Fibroblast of skin of back (primary cell): ENCODE measurements at places on chromosomes 4 and X.
A peak's percentile ranks its signal among the peaks of the same experiment; 100 is the strongest.

- DNase-seq, result peak; percentile 71
These were observed 464 bp downstream of the RAP1GDS1 start for GRCh38 chr4:98261405-98262291.

- DNase-seq, result no peak
These were observed 1477.2 kb upstream of the TENM3 start for GRCh38 chr4:180766045-180766444.

DNA sequence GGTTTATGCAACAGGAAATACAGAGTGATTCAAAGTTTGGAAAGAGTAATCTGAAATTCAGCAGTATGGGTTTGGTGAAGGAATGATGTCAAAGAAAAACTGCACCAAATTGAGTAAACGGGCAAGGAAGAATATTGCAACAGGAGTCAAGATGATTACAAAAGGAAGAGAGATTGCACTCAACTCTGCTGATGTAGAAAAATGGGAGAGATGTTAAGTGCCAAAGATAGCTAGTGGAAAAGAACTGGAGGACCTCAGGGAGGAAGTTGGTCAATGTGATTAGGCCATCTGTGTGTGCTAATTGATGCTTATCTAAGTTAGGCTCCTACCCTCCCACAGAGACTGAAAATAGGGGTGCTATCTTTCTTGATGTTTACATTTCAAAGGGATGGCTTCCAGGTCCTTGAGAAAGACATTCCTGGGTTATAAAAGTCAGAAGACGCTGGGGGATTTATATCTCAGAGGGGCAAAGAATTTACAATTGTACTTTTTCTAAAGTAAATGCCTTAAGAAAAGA is 167.4 kb upstream of the FAM47A start:
- DNase-seq, result no peak

DNA sequence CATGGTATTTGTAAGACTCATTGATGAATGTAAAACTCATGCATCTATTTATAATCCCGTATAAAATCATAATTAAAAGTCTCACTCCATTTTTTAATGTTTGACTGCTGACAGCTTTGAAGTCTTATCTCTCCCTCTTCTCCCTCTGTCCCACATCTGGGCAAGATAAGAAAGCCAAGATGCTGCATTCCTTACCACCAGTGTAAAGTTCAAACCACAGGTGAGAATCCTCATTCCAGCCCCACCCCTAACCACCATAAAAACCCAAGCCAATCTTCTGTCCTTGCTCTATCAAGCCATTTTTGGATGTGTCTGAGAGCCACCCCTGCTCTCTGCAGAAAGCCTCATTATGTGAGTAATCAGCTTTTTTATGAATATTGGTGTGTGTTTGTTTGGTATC is 59.3 kb upstream of the MAGED1 start:
- DNase-seq, result no peak

DNA sequence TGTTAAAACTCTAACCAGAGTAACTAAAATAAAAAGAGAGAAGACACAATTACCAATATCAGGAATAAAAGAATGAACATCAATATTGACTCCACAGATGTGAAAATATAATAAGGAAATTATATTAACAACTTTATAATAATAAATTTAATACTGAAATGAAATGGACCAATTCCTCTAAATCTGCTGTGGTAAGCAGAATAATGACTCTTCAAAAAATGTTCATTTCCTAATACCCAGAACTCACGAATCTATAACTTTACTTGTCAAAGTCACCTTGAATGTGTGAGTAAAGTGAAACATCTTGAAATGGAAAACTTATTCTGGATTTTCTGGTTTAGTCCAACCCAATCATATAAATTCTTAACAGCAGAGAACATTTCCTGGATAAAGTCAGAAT is 1391.1 kb downstream of the FAM133A start:
- DNase-seq, result no peak

DNA sequence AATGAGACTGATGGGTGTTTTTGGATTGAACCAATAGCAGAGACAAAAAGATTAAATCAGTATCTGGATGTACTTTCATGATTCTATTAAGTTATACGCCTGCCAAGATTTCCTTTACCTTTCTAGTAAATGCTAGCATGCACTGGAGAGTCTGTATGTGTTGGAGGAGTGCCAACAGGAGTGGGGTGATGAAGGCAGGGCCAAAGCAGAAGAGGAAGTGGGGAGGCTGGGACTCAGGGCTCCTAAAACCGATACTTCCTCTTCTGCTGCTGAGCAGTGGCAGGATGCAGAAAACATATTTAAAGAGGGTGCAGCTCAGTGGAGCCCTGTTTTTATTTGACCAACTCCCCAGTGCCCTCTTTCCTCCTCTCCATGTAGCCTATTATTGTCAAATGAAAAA is 5.6 kb downstream of the CYSLTR1 start:
- DNase-seq, result no peak

DNA sequence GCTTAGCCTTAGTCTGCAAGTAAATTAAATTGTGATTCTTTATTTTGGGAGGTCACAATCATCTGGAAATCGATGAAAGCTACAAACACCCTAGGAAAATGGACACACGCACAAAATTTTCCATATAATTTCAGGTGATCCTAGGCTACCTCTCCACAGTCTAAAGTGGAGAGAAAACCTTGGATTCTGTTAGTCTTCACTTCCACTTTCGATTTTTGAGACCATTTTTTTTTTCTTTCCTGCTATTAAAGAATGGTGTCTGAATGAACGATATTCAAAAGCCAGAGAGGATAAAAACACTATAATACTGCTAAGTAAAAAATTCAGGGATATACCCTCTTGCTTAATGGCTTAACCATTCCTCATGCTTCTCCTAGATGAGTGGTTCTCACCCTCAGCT is 1.7 kb downstream of the FBXL5 start:
- no peak for DNase-seq

DNA sequence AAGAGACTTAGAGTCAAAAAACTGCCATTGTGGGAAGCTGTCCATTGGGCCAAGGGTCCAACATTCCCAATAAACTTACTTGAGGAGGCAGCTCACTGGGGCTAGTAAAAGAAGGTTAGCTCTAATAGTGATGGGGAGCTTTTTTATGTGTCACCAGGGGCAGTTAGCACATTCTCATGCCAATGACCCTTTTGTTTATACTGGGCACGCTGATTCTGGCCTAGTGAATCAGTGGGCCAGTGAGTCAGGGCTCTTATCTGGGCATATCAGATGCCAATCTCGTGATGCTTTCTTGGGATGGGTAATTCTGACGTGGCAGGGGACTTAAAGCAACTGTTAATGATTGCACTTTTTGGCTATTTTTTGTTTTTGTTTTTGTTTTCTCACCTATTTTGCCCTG is 27.8 kb downstream of the TCEAL1 start:
- DNase-seq, result peak; percentile 83

GRCh38 chr4:168309781-168310180 is 8.8 kb downstream of the DDX60 start:
- DNase-seq, result no peak

- peak; percentile 87 for DNase-seq
These were observed 77.1 kb upstream of the ATXN3L start for GRCh38 chrX:13396924-13397323.

DNA sequence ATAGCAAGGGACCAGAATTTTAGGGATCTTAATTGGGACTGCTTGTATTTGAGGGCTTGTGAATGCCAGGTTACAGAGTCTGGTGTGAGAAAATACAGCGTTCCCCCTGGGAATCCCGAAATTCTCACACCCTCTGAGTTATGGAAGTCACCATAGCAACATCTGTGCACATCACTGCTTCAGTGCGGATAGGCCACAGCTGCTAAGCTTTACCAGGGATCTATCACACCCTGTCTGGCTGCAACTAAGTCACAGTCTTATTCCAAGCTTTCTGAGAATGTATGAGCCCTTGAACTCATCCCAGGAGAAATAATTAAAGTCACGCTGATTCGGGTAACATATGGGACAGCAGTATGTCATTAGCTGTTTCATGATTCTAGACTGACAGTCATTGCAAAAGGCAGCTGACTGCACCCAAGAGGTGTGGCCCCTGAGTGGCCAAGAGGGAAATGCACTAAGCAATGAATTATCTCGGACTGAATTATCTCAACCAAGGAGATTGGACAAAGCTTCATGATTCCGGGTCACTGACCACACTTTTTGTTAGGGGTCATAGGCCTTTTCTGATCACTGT is 46.7 kb upstream of the BTC start:
- no peak for DNase-seq

DNA sequence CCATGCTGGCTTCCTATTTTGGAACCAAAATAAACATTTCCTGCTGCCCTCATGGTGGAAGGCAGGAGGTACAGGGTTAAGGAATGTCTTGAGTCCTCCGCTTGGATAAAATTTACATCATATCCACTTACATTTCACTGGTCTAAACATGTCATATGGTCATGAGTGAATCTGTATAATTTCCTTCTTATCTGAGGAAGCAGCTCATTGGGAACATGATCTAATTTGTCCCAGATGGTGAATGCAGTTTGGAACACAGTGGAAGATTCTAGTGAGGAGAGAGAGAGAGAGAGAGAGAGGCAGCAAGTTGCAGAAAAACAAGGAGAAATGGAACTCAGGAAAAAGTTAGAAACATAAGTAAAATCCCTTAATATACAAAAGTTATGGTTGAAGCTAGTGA is 46.8 kb downstream of the MXRA5 start:
- DNase-seq, result peak; percentile 4

- DNase-seq, result no peak
These were observed 96.2 kb upstream of the SPRY1 start for GRCh38 chr4:123300222-123301039.

DNA sequence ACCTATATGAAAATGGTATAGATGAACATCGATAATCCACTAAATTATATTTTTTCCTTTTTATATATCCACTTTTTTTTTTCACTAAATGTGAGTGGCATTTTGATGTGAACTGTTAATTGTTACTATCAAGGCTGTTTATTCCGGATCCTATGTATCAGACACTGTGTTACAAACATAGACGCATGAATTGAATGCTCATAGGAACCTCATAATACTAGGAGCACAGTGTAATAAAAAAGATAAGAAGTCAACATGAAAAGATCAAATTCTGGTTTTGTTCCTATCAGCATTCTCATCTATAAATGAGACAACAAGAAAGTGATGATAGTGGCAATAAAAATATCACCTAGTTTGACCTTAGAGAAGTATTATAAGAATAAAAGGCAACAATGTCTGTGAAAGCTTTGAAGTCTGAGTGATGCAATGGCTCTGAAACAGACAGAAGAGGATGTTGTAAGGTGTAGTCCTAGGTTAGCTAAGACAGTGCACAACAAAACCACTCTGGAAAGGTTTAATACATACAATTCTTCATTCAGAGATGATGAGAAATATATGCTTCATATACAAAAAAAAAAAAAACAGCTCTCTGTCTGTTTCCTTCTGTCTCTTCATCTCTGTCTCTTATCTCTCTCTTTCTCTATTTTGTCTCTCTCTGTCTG is 148.6 kb upstream of the NLGN4X start:
- no peak for DNase-seq

- no peak for DNase-seq
These were observed 1070.9 kb downstream of the STIM2 start for GRCh38 chr4:27931584-27931983.

DNA sequence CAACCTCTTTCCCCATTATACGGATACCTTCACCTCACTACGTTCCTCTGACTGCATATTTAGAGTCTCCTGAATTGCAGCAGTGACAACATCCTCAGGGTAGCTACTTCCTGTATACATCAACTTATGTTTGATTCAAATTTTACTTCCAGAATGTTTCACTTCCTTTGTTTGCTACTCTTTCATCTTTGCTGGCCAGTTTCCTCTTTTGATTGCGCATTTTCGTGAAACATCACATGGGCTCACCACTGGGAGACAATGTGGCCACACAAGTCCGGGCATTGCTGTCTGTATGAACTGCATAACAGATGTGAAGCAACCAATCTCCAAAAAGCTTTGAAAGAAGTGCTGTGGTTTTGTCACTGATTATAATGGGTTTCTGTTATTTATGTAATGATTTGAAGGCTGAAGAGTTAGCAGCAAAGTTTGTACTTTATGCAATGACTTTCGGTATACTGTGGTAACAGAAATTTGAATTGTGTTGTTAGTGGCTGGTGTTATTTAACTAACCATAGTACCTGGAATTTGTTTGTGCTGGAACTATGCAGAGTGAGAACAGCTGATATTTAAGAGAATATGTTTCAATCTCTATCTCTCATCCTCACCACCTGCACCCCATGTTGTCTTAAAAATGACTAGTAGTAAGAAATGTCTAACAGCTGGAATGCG is 7.4 kb downstream of the SNCA start:
- no peak for DNase-seq

- DNase-seq, result no peak
These were observed 25.6 kb upstream of the MBTPS2 start for GRCh38 chrX:21813612-21814368.

DNA sequence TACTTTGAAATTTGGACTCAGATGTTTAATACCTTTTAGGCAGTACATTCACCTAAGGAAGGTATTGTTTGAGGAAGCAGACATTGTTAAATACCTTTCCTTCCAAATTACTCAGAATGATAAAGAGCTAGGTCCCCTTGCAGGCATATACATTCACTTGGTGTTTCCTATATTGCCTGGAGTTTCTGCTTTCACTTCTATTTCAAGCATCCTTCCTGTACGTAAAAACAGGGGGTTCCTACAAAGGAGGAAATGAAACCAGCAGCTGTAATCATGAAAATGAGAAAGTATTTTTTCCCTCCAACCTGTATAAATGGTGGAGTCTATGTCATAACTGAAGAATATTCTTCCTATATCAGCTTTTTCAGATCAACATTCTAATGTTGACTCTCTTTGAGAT is 90.4 kb upstream of the RASGEF1B start:
- DNase-seq, result no peak

- DNase-seq, result peak; percentile 58
These were observed 373.4 kb downstream of the PDGFC start for GRCh38 chr4:156598138-156598681.

DNA sequence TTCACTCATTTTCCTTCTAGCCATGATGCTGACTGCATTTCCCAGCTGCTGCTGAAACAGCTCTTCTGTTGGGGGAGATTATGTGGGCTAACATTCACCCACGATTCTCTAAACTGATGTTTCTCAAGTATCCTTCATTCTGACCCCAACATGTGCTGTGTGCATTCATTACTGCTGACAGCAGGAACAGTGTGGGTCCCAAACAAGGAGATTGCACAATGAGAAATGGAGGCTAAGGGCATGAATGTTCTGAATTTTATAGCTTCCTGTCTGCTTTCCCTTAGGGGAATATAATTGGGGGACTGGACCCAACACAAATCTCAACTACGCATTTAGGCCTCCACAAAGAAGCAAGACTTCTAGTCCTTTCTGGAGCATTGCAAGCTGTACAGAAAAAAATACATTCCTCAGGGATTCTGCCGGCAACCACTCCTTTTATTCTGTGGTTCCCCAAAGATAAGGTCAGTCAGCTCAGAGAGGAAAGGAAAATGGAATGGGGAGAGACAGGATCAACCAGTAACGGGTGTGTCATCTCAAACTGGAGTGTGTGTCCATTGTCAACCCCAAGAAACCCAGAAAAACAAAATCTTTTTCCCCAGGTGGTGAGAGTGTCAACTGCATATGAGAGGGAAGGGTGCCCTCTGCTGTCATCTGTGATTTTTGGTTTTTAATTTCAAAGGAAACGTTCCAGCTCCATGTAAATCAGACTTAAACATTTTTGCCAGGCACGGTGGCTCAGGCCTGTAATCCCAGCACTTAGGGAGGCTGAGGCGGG is 81.5 kb upstream of the EGFL6 start:
- peak; percentile 93 for DNase-seq
